ENCODE measurements at places on chromosomes 5 and 9.

- DNase-seq = no peak
Observed at GRCh38 chr5:126023994-126024441, 399.2 kb upstream of the GRAMD2B start.

GRCh38 chr9:97039514-97039860, 545 bp upstream of the CTSV start:
- DNase-seq = no peak

GRCh38 chr5:132420706-132421272, 51.3 kb downstream of the SLC22A5 start:
- DNase-seq = no peak

- DNase-seq = no peak
Observed at GRCh38 chr9:122113574-122113973, 20.5 kb upstream of the TTLL11 start.

DNA sequence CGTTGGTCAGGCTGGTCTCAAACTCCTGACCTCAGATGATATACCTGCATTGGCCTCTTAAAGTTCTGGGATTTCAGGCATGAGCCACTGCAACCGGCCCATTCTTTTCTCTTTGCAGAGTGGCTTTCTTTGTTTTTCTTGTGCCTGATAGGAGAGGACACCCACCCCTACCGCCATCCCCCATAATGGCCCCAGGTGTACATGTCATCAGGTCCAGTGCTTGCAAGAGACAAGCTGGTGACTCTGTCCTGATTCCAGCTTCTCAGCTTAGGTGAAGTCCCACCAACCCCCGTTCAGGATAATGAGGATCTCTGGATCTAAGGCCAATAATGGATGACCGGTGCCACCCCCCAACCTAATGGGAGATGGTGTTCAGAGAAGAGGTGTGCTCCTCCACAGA, 2.3 kb upstream of the AIF1L start:
- DNase-seq = no peak

DNA sequence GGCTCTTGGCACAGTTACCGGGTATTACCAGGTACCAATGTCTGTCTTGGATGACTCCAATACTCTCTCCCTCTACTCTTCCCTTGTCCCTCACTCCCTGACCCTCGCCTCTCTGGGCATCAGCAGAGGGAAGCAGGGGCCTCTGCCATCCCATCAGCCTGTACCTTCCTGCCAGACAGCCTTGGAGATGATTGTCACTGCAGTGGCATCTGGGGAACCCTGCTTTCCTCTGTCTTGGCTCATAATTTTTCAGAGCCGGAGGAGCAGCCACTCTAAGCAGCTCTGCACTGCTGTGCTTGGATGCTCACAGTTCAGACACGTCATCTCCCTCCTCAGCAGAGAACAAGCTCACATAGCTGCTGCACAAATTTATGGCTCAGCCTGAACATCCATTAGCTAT, 274.1 kb downstream of the SMARCA2 start:
- DNase-seq = no peak

DNA sequence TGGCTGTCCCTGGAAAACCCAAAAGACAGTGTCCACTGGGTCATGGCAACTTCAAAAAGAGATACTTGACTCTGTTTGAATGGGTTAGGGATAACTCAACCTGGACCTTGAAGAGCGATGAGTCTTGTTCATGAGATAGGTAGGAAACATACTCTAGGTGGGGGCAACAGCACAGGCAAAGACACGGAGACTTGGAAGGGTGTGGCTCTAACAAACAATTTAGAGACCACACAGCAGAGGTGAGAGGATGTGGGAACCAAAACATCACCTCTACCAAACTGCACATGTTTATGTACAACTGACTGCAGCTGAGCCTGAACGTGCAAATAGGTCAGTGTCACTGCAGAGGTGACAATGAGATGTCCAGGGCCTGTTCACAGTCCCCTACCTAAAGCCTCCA, 247.7 kb upstream of the ADRA1B start:
- DNase-seq = no peak

DNA sequence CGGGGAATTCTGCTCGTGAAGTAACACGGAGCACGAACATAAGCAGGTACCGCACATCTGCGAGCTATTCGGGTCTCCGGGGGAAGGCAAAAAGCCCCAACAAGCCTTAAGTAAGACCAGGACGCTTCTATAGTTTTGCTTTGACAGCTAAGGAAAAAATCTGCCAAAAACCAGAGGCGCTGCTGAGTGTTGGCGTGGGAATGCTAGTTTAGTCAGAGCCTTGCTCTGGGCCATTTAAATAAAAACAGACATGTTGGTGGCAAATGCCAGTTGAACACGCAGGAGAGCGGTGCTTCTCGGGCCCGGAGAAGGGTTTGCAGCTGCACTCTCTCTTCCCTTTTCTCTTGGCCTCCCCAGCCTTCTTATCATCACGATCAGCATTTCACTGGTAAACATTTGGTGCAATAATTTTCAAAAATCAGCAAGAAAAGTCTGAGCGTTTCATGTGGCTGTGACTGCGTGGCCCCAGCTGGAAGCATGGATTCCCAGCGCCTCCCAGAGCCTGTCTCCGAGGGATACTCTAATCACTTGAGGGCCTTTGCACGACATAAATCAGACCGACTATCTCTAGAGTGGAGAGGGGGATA, 6.4 kb upstream of the NOTCH1 start:
- DNase-seq = no peak

GRCh38 chr9:4886698-4887097, 94.0 kb downstream of the RCL1 start:
- DNase-seq = no peak

GRCh38 chr5:78387468-78388153, 27.2 kb downstream of the SCAMP1 start:
- DNase-seq = no peak

DNA sequence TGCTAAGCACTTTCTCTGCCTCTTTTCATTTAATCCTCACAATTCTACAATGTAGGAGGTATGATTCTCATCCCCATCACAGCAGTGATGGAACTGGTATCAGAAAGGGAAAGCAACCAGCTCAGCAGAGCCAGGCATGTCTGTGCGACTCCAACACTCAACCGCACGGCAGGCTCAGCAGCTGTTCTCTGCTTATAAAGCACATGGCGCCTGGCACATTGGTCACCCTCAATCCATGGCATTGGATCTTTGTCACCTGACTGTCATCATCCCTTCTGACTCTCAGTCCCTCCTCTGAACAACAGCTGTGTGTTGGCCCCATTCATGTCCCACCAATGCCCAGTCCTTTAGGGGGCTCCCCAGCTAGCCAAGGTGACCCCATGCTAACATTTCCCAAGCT, 45.1 kb upstream of the HAND1 start:
- DNase-seq = no peak

DNA sequence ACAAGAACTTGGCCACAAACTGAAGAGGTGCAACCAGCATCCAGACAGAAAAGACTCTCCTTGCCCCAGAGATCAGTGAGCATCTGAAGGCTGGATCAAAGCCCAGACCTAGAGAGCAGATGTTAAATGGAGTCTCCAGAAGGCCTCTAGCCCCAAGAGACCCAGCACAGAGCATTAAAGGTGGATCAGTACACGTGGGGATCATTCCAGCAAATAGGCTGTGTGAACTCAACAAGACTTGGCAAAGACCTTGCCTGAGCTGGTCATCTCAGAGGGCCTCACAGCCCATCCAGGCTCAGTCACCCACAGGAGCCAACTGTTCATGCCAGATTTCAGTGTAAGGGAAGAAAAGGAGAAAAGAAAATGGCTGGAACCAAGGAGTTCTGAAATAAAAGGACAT, 214.0 kb downstream of the ENC1 start:
- no peak for DNase-seq

GRCh38 chr5:62812621-62813255, 234.1 kb downstream of the LRRC70 start:
- DNase-seq = no peak

DNA sequence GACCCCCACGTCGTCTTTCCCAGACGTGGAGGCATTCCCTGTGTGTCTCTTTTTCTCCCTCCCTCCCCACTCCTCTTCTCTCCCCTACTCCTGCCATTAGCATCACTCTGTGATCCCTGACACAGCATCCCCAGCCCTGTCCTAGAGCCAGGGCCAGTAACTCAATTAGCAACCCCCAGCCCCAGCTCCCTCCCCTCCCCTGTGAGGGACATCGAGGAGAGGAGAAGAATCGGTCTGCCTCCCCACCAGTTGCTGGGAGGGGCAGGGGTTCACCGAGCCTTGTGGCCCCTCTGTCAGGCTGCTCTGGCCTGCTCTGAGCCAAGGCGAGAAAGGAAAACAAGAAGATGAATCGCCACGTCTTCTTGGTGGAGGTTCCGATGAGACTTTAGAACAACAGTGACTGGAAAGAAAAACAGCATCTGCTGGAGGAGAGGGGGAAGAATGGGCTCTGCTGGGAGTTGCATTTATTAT, 123.1 kb downstream of the PAPPA start:
- no peak for DNase-seq

DNA sequence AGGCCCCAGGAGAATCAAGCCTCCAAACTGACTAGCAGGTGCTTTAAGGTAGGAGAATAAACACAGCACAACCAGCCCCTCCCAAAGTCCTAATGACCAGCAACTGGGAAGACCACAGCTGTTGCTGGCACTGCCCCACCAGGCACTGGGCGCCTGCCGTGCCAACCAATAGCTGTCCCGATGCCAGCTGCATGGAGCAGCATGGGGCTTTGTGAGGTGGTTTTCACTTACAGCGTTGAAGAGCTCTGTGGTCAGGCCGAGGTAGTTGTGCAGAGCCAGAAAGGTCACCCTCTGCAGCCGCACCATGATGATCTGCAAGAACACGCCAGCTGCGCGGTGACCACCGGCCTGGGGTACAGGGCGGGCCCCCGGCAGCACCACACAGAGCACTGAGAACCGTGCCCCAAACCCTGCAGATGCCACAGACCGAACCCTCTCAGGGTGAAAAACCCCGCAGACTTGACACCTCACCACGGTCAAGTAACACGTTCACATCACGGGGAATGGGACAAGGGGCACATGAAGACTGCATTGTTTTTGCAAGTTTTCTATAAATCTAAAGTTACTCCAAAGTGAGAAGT, 28.7 kb downstream of the PNPLA7 start:
- DNase-seq = no peak

DNA sequence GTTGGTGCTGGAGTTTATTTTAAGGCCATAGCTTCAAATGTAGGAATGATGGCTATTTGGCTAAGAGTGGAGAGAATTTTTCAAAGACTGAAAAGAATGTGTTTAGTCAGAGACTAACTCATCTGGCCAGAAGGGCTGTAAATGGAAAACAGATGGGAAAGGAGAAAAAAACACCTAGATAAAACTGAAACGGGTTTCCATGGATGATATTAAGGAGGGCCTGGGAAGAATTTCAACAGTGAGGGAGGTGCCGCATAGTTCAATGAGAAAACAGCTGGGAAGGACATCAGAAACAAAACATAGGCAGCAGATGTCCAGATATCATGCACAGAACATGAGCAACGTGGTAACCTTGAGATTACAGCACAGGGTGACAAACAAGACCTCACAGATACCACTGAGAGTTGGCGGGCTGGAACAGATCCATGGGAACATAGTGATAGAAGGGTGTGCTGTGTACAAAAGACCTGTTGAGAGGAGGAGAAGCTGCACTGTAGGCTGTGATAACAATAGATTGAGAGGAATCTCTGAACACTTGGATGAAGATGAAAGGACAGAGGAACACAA, 31.2 kb upstream of the RAD23B start:
- no peak for DNase-seq

- no peak for DNase-seq
Observed at GRCh38 chr5:93371893-93372292, 209.1 kb downstream of the NR2F1-AS1 start.

DNA sequence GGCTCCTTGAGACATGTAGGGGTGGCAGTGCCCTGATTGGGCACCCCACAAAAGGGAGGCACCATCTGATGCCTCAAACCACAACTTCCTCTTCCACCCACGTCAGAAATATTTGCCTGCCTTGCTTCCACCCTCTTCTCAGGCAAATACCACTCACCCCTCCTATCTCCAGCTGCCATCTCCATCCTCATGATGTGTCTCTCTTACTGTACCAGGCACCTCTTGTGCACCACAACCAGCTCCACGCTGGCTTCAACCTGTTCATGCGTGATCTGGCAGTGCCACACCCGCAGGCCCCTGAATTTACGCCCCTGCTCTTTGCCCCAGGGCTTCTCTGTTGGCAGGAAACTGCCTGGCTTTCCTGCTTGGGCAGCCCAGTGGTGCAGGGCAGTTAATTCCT, 87.8 kb upstream of the HSPA9 start:
- DNase-seq = no peak

- DNase-seq = peak; percentile 90
Observed at GRCh38 chr9:133144142-133144903, 19.4 kb downstream of the GBGT1 start.

GRCh38 chr9:38622288-38622674, 1.9 kb upstream of the ANKRD18A start:
- no peak for DNase-seq

DNA sequence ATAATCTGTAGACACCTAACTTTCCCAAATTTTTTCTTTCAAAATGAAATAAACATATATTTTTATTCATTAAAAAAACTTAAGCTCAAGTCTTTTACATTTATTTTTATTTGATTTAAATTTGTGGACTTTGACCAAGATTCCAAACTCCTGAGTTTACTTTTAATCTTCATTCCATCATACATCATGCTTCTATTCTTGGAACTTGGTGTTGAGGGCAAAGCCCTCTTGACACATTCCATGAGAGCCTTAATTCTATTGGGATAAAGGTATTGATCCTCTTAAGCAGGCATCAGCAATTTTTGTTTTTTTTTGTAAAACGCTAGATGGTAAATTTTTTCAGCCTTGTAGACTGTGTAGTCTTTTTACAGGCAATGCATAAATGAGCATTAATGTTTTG, 53.6 kb downstream of the FBXO4 start:
- no peak for DNase-seq

- no peak for DNase-seq
Observed at GRCh38 chr9:97924386-97924785, 2.1 kb upstream of the TRMO start.

- DNase-seq = no peak
Observed at GRCh38 chr5:125630237-125630636, 793.0 kb upstream of the GRAMD2B start.

- no peak for DNase-seq
Observed at GRCh38 chr5:180832638-180833068, 28.4 kb downstream of the ZFP62 start.

- DNase-seq = no peak
Observed at GRCh38 chr5:39117401-39117800, 43.2 kb upstream of the RICTOR start.

DNA sequence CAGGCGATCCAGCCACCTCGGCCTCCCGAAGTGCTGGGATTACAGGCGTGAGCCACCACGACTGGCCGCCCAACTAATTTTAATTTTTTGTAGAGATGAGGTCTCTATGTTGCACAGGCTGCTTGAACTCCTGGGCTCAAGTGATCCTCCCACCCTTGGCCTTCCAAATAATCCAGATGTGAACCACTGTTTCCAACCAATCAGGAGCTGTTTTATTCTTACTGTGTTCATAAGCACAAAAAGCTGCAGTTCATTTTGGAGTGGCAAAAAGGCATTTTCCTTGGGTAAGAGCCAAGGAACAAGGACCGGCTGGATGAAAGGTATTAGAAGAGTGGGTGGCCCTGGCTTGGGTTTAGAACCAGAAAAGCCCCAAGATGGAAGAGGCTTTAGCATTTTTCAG, 5.2 kb upstream of the SLC27A4 start:
- DNase-seq = no peak

Data from stimulated activated CD8-positive, alpha-beta memory T cell treated with anti-CD3 and anti-CD28 coated beads, Interleukin-4, amount 100 ng/mL, for 1 hour (primary cell).